ENCODE measurements at places on chromosomes 3 and 15. TPM values are rescaled to one million over a fixed set of nuclear protein-coding genes. Genes with fewer than 3 reads are reported as not detected.

The CLDN18 gene
- total RNA-seq, result 0.23 TPM

DNA sequence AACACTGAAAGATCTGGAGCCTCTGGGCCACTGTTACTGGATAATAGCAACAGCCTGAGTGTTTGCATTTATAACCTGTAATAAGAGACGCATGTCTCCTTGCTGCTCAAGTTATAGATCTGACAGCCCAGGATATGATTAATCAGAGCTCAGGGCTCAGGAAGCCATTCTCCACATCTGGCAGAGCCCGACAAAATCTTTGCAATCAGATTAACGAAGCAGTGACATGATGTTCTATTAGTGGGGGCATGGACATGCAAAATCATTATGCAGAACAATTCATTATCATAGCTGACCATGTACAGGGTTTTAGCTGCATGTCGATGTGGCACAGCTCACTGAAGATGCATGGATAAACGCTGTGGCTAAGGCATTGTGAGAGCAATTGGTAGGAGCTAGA, 730.3 kb downstream of the ZNF385D start:
- DNase-seq, result no peak

- DNase-seq, result no peak
Observed at GRCh38 chr3:184538666-184539431, 22.7 kb upstream of the EPHB3 start.

GRCh38 chr3:156659260-156659659, 15.1 kb upstream of the TIPARP start:
- DNase-seq, result no peak

Measured in left lobe of liver (tissue), 2 donors.